Activated CD4-positive, CD25-positive, alpha-beta regulatory T cell (primary cell): ENCODE measurements at places on chromosomes 6 and 20.

DNA sequence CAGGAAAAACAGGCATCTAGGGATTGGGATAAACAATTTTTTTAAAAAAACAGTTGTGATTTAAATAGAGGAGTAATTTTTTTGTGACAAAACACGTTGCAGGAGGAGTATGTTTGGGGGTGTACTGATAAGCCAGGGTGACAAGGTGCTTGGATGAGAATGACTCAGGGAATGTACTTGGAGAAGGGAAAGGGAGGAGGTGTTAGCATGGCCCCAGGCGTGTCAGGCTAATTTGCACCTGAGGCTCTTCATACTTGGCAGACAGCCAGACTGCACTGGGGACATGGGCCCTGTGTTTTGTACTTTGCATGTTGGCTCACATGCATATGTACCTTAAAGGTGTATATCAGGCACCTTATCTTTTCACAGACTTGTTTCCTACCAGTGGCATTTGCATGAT lies 22.8 kb downstream of the PANK2 start:
- DNase-seq = no peak

GRCh38 chr6:5749651-5750215 lies 257.0 kb downstream of the NRN1 start:
- DNase-seq = no peak

DNA sequence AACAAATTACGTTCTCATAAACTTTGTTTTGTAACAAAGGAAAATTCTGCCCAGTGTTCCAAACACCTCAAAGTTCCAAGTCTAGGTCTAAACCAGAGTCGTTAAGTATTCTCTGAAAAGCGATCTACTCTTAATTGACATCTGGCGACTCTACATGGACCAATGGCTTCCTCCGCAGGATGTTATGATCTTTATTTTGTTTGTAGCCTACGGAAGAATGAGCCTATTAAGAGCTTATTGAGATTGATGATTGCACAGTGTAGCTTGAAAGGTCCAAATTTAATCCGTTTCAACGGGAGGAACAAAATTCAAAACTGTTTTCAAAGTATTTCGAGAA lies 61.1 kb downstream of the FAM217A start:
- DNase-seq = no peak

DNA sequence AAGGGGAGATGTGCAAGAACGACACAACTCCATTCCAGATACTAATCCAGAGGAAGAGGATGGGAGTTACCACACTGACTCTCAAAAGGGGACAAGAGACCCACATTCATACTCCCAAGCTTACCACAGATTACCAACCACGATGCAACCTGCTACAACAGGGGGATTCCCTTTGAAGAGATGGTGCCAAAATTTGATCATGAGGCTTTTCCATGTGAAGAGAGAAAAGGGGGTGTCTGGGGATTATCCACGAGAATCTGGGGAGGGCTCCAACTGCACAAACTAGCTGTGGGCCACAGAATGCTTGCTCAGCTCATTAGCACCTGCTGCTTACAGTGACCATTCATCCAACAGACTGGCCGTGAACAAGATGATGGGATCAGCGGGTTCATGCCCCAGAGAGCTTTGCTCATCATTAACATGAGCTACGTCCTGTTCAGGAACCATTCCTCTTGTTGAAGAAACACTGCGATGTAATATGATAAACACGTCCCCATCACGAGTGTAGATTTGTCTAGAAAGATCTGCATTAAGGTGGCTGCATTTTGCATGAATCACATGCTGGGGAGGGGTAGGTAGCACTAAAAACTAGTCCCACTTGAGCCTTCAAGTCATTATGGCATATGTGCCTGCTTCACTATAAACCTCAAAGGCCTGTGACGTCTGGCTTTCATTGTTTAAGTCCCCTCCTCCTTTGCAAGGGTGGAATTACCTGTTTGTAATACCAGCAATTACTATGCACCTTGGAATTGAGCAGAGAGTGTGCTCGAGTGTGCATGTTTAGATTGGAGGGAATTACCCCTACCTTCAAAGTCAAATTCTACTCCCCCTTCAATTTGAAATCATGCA lies 4.0 kb downstream of the PLAGL2 start:
- no peak for DNase-seq

DNA sequence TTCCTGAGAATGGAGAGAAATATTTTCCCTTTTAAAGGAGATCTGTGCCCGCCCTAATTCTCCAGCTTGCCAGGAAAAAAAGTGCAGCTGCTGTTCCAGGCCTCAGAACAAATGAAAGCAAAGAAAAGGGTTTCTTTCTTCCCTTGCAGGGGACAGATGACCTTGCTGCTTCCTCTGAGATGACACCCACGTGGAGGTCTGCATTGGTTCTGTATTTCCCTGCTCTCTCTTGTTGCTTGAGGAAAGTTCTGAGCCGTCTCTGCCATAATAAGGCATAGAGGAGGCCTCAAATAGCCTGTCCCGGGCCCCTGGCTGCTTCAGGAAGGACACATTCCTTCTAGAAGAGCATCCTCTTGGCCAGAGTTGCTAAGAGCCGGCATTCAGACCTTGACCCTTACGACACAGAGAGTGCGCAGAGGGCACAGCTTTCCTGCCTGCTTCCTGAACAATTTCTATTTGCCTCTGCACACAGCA lies 501.8 kb upstream of the SULF2 start:
- no peak for DNase-seq

DNA sequence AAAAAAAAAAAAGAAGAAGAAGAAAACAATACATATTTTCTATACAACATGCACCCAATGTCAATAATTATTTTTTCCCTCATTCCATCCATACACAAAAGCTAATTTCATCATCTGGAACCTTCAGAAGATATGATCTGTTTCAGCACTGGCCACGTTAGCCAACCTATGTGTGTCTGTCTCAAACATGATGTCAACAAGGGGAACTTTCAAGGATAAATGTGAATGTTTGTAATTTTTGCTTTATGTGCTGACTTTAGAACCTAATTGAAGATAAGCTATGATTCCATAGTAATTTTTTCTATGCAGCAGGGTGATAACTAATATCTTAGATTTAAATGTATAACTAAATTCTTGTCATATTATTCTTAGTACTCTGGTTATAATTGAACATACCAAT lies 37.9 kb downstream of the IPCEF1 start:
- no peak for DNase-seq

DNA sequence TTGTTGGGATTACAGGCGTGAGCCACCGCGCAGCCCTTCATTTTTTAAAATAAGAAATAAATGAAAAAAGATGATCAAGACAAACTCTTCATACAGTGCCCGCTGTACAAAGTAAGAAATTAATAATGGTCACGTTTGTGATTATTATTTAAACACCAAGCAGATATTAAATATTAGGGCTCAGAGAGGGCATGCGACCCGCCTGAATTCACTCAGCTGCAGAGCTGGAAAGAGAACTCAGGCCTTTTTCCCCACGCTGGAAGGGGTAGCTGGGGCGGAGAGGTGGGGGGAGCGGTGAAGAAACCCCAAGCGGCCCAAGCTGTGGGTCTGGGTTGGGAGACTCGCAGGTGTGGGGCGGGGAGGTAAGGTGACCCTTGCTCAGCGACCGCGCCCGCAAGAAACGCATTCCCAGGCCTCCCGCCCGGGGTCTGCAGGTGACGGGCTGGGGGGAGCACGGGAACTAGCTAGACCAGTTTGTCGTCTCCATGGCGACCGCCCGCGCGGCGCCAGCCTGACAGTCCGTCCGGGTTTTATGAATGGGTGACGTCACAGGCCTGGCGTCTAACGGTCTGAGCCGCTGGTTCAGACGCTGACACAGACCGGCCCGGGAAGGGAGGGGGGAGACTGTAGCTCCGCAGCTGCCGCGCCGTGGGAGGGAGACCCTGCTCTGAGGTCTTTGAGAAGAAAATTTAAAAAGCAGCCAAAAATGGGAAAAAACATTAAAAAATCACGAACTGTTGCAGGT lies 1.1 kb upstream of the ID1 start:
- peak; percentile 20 for DNase-seq

DNA sequence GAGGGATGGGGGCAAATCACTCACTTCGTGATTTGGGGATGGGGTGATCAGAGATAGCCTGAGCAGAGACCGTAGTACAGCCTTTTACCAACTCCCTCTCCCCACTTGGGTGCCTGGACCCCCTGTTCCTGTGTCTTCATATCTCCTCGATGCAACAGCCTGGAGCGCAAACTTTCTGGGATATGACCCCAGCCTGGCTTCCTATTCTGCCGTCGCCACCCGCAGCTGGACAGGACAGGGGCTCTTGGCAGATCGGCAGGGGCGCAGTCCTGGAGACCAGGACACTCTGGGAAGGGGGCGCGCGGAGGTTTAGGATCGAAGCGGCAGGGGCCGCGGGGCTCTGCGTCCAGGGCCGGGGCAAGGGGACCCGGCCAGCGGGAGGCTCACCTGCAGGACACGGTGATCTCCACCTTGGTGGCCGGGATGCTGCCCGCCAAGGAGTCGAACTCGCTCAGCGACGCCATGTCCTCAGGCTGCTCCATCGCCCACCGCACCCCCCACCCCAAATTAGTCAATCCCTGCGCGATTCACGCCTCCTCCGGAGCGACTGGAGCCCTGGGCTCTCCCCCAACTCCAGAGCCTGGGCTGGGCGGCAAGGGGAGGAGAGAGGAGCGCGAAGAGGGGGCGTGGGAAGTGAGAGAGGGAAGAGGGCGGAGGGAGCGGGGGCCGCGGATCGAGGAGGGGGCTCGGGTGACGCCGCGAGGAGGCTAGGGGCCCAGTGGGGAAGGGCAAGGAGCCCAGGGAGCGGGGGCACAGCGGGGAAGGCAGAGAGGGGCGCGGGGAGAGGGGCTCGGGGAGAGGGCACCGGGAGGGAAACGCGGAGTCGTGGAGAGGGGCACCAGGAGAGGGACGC lies at the start of gene CPNE5:
TSS of gene CPNE5 (minus strand) at position 549 of the 853 bp plus-strand sequence. CDS start at position 482, 67 bp downstream.
- DNase-seq = no peak

GRCh38 chr20:49896204-49896603 lies 19.1 kb downstream of the SPATA2 start:
- DNase-seq = no peak

- DNase-seq = no peak
These were observed 210.4 kb downstream of the ALDH8A1 start for GRCh38 chr6:134739299-134740026.

DNA sequence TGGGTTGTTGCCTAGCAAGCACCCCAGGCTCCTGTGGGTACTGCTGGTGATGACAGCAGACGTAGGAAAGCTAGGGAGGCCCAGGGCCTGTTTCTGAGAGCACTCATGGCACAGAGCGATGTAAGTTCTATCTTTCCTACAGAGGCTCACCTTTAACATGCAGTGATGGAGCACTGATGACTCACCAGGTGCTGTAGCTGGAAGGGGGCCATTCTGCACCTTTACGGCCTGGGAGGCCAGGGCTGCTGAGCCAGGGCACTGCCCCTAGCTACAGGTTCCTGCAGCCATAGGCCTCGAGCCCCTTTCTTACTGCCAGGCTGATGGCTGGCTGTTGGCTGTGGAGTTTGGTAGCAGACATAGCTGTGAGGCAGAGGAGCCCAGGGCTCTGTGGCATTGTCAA lies 31.1 kb upstream of the GPR6 start:
- DNase-seq = no peak

- peak; percentile 11 for DNase-seq
These were observed at the start of gene SLC18B1 for GRCh38 chr6:132797951-132798868. Gene SLC18B1 (minus strand): TSS chr6:132798637. CDS start chr6:132798456, 181 bp downstream.

GRCh38 chr6:97732045-97732444 lies 449.0 kb upstream of the MMS22L start:
- DNase-seq = no peak

GRCh38 chr6:20412682-20413073 lies 11.0 kb downstream of the E2F3 start:
- no peak for DNase-seq

DNA sequence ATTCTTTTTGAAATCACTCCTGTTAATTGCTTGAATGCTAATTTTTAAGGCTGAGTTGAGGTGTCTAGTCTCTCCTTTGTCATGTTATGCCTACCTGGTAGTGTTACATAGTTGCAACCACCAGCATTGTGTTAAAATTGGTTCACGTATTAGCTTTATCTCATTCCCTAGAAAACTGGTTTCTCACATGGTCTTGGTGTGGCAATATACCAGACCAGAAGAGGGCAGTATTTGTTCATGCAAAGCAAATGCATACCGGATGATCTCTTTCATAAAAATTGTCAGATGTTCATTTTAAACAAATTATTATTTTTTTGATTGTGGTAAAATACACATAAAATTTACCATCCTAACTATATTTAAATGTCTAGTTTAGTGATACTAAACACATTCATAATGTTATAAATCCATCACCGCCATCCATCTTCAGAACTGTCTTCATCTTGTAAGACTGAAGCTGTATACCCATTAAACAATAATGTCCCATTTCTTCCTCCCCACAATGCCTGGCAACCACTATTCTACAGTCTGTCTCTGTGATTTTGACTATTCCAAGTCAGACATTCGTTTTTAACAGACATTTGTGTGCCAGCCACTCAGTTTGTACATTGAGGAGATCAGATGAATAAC lies 92.8 kb downstream of the ATRN start:
- DNase-seq = no peak

DNA sequence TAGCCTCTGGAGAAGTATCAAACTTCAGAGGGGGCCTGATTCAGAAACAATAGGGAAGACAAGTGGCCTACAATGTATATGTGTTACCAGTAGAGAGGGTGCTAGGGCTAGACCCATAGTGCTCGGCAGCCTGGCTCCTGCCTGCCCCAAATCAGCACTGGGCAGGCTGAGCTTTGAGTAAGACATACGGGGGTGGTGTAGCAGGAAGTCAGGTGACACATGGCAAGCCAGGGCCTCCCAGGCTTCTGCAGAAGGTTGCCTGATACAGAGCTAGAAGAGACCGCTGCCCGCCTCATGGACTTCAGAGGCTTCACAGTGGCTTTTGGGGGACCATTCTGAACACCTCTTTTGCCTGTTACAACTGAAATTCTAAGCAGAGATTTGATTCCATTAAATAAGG lies 43.4 kb downstream of the RALY start:
- peak; percentile 4 for DNase-seq

DNA sequence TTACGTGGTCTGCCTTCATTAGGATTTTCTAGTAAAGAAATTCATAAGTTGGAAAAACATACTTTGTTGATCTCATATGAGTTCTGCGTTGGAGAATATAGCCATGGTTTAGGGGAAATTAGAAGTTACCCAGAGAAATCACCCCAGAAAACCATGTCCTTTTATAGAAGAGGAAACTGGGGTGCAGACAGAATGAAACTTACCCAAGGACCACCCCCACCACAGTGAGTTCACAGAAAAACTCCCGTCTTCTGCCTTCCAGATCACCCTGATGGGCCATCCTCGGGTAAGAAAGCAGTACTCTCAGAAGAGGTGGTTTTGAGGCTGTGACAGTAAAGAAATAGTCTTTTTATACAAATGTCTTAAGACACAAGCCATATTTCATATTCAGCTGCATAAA lies 25.1 kb upstream of the MAFB start:
- no peak for DNase-seq

- no peak for DNase-seq
These were observed 2.8 kb upstream of the ZNF512B start for GRCh38 chr20:63972312-63973159.

- no peak for DNase-seq
These were observed 4.2 kb downstream of the PRRT1 start for GRCh38 chr6:32147401-32148132.
